ENCODE measurements at places on chromosomes 11 and 22. TPM values are rescaled to one million over a fixed set of nuclear protein-coding genes. Genes with fewer than 3 reads are reported as not detected.

Gene C22orf23
- total RNA-seq = 0.05 TPM

Gene PPP6R3
- 104 TPM for total RNA-seq

Gene CUL5
- 27.1 TPM for total RNA-seq

Gene TIMP3
- 45.9 TPM for total RNA-seq

Gene RNF215
- 15.1 TPM for total RNA-seq

GRCh38 chr22:42419243-42419881 is 12.8 kb downstream of the NFAM1 start:
- DNase-seq = no peak

- DNase-seq = no peak
Measured at GRCh38 chr22:47370448-47371262, 608.2 kb downstream of the TBC1D22A start.

GRCh38 chr11:16790486-16791190 is 52.2 kb downstream of the C11orf58 start:
- DNase-seq = no peak

- no peak for DNase-seq
Measured at GRCh38 chr11:61680622-61681221, 531 bp downstream of the DAGLA start.

DNA sequence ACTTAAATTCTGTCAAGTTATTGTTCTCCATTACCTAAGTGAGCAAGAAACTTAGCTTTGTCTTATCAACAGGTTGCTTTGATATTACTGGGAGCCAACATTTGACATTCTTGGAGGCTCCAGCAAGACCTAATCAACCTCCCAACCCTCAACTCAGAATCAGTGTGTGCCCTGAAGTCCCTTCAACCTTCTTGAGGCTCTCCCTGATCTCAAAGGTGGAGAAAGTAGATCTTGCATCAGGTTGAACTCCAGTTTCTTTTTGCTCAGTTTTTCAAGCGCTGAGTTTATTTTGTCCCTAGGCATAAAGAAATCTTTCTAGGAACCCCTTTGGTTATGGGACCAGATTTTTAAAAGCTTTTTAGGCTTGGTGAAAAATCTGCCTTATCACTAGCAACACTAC is 1.4 kb downstream of the FAM111A start:
- peak; percentile 17 for DNase-seq

DNA sequence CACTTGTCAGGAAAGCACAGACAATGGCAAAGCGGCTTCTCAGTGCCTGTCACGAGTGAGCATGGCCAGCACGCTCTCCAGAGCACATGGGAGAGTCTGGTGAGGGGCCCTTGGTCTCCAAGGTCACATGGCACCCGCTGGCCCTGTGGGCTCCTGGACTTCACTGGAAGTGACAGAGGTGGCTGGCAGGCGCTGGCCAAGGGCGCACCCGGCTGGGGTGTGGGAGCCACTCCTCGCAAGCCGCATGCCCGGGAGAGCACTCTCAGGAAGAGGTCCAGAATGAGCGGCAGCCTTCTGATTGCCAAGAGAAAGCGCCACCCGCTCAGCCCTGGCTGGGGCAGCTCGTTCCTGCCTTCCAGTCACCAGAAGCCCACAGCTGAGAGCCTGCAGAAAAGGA is 17.1 kb upstream of the MOB2 start:
- no peak for DNase-seq

DNA sequence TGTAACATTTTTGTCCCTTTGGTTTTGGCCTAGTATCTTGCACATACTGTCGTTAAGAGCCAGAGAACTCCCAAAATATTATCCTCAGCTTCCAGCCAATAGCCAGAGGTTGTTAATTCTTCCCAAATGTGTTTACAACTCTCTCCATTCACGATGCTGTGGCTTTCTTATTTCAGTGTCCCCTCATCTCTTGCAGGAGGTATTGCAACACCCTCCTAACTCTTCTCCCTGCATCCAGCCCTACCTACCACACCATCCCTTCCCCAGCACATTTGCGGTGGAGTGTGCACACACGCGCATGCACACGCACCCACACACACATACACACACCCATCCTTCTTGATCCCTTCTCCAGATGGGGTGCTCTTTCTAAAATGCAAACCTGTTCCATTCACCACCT is 75.6 kb upstream of the LMO2 start:
- DNase-seq = no peak

DNA sequence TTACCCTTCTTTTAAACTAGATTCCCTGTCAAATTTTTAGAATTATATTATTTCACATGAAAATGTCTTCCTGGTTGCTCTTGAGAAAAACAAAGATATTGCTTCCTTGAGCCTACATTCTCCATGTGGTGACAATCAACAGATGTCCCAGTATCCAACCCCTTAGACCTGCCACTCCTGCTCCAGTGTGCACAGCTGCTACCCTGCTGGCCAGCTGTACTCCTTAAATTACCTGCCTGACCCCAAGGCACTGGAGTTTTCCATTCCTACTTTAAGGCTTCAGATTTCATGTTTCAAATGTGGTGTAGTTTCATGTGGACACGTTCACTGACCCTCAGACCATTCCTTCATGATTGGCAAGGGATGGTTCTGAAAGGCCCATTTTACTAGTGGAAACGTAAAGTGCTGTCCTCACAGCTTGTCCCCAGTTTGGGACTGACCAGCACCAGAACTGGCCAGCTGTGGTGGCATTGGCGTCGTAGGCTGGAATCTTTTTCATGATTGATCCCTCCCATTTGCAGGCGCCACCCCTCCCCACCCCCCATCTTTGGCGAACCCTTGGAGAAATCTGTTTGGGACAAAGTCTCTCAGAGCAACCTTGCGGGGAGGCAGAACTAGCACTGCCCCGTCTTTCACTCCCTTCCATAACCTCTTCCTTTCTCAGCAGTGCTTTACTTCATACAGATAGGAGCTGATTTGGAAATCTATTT is 123.5 kb downstream of the DBX1 start:
- no peak for DNase-seq

GRCh38 chr11:70604630-70605467 is 206.5 kb downstream of the CTTN start:
- no peak for DNase-seq

DNA sequence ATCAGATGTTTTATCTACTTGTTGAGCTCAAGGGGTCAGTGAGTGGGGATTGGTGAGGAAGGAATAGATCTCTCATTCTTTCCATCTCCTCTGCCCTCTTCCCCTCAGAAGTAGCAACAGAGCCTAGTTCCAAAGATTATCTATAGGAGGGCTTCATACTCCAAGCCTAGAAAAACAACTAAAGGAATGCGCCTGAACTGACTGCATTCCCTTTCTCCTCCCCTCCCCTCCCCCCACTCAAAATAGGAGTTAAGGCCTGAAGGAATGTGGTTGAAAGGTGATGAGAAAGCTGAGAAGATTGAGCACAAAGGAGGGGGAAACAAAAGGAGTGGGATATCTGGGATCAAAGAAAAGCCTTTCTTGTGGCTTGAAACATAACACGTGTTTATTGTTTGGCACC is 10.5 kb downstream of the EMSY start:
- no peak for DNase-seq

DNA sequence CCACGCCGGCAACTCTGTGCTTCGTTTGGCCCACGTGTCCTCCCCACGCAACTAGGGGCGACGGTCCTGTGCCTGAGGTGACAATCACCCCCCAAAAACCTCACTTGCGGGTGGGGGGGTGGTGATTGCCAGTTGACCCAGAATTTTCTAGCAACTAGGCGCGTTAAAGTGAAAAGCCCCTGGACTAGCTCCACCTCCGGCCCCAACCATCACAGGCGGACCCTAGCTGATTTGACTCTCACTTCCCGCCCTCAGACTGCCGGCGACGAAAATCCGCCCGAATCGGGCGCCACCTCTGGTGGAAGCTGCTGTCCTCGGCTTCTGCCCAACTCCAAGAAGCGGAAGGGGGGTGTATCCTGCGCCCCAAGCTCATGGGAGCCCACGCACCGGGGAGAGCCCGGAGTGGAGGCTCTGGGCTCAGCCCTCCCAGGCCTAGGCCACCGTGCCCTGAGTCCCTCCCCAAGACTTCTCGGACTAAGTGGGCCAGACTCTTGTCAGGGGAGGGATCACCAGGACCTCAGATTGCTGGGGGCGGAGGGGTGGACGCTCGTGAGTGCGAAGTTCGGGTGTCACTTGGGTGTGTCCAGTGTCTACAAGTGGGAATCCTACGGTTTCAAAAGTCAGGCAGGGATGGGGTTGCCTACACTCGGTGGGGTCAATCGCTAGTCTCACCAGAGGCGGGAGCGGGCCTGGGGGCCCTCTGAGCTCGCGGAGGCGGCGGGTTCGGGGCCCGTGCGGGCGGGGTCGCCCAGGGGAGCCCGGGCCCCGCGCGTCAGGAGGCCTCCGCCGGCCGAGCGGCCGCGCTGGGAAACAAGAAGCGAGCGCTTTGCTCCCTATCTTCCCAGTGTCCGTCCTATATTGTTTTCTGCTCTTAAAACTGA is 12.3 kb downstream of the PAX6 start:
- no peak for DNase-seq

GRCh38 chr22:30694640-30695350 is at the start of gene OSBP2:
Gene OSBP2 (plus strand): TSS chr22:30694874. CDS start chr22:30694910, 36 bp downstream.
- DNase-seq = peak; percentile 14

GRCh38 chr22:38921806-38922205 is 35.6 kb upstream of the APOBEC3A start:
- no peak for DNase-seq

- no peak for DNase-seq
Measured at GRCh38 chr11:79402912-79403311, 37.9 kb downstream of the TENM4 start.

DNA sequence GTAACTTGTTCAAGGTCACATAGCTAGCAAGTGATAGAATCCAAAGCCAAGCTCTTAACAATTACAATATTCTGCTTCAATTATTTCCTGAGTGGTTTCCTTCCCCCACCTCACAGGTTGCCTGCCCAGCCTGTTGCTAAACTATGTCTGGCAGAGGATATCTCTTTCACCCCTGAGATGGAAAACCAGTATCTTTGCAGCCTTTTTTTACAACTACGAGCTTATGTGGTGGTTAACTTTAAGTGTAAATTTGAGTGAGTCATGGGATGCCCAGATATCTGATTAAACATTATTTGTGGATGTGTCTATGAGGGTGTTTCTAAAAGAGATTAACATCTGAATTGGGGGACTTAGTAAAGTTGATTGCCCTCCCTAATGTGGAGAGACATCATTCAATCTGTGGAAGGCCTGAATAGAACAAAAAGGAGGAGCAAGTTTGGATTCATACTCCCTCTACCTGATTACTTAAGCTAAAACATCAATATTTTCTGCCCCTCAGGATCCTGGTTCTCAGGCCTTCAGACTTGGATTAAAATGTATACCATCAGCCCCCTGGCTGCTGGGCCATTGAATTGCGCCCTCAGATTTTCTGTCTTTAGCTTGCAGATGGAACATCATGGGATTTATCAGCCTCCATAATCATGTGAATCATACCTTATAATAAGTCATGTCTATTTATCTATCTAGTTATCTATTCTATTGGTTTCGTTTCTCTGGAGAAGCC is 911.9 kb downstream of the METTL15 start:
- DNase-seq = peak; percentile 73

DNA sequence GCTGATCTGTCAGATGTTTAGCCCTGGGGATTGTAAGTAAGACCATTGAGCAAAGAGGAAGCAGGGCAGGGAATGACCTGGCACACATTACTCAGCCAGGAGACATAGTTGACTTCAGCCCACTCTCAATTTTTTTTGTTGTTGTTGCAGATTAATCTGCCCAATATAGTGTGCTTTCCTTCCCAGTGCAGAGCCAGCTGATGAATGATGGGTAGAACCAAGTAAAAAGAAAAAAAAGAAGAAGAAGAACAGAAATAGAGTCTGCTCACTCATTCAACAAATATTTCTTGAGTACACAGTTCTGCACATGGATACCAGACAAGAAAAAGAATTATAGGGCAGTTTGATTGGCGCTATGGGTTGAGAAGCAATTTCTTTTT is 292.7 kb downstream of the ETS1 start:
- DNase-seq = peak; percentile 48

DNA sequence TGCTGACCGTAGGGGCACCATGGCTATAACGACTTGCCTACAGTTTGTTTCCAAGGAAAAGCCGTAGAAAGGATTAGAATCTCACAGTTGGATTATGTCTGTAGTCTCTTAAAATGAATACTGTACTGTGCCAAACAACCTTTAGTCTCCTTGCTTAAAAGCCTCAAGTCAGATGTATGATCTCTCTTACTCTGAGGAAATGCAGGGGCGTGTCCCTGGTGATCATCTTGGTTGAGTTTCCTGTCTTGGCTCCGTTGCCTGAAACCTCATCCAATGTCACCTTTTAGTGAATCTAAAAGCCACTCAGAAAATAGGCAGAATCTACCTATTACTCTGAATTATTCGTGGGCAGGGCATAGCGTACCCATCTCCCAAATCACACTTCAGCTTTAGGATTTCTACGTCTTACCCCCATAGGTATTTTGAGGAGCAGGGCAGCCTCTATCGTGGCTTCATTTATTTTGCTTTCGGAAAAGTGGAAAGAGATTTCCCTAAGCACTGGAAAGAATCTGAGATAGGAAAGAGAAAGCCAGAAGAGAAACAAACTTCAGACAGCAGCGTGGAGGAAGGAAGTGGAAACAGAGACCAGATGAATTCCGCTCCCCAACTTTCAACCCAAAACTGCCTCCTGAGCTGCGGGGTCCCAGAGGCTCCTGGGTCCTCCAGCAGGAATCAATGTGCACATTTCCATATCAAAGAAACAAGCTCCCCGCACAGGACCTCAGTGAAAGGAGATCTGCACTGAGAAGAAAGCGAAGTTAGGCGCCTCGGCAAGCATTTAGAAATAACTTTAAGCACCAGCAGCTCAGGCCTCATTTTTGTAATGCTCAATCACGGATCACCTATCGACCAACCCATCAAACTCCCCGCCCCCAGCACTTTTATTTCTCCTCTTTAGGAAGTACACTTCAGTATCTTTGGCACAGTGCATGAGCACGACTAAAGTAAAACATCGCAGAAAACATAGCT is 245.8 kb downstream of the ETS1 start:
- no peak for DNase-seq

DNA sequence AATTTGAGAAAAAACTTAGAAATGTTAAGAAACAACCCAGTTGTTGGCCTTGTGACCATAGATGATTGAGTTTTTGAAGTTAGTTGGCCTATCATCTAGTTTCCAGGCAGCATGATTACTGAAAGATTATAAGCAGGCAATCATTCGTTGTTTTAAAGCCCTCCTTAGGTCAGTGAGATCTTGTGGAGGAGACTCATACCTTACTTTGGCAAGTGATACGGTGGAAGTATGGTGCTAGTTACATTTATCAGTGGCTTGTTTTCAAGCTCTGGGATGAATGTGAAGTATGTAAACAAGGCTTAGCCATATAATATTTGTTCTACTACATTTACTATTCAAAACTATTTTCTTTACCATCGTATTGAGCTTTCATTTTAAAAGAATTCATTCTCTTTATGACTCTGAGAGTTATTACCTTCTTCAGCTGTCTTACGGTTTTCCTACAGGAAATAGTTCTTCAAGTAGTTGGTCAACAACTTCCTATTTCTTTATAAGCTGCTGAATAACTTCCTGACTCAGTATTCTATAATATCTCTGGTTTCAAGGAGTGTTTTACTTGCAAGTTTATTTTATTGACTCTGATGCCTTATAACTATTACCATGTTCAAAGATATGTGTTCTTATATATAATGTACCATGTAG is 7.3 kb downstream of the YAP1 start:
- DNase-seq = peak; percentile 28
